Cardiac fibroblast (primary cell): ENCODE measurements at places on chromosomes 4 and X.

DNA sequence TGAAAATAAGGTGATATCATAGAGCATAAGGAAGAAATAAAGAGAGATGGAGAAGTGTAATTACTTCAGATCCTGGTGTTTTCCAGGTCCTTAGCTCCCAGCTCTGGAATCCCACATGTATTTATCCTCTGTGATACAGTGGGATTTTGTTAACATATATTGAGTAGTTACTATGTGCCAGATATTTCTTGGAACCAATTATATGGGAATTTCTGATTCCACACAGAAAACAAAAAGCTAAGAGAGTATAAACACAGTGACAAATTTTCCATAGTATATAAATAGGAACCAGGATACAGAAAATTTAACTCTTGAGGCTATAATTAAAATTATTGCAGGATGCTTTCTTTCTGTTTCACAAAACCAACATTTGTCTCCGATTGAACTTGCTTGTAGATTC is 1067.5 kb downstream of the PCDH7 start:
- DNase-seq: no peak

GRCh38 chrX:63656871-63657580 is 128.0 kb downstream of the ARHGEF9 start:
- DNase-seq: peak; percentile 70

DNA sequence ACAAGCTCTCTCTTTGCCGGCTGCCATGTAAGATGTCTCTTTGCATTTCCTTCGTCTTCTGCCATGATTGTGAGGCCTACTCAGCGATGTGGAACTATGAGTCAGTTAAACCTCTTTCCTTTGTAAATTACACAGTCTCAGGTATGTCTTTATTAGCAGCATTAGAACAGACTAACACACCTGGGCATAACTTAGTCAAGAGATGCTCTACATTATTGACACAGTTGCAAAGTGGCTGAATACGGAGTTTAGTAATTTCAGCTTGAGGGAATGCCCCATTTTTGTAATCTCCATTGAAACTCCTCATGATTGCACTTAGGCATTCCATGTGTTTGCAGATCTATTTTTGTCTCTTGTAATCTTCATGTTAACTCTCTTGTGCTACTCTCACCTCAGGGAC is 299.5 kb upstream of the HAND2 start:
- DNase-seq: no peak

- peak; percentile 88 for DNase-seq
Measured at GRCh38 chr4:74671080-74671698, 123.1 kb downstream of the BTC start.

GRCh38 chrX:2872671-2873277 is 44.0 kb downstream of the GYG2 start:
- DNase-seq: no peak

GRCh38 chr4:175034986-175035705 is 117.0 kb downstream of the ADAM29 start:
- no peak for DNase-seq

- no peak for DNase-seq
Measured at GRCh38 chr4:114494246-114494803, 104.3 kb upstream of the UGT8 start.

- DNase-seq: peak; percentile 46
Measured at GRCh38 chr4:102809190-102809589, 18.2 kb downstream of the UBE2D3 start.

DNA sequence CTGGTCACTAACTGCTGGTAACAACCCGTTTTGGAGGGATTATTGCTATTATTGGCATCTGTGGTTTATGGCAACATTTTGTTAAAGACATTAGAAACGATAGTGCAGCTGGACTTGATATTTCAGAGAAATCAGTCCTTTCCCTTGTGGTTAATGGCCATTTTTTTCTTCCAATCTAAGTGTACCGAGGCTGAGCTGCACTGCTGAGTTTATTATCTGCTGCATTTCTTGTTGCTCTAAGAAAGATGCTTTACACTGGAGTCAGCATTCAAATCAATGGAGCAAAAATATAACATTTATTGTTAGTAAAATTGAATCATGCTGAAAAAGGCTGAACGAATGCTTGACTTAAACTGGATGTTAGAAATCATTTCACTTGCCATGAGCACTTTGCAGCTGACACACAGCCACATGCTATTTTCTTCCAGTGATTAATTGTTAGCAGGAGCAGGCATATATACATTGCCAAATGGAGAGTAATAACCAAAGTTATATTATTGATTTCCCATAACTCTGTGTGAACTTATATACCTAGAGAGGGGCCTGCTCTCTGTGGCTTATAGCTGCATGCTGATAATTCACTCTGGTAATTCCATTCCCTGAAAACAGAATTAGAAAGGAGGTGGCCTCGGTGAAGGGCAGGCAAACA is 66.5 kb upstream of the TTC29 start:
- DNase-seq: no peak

DNA sequence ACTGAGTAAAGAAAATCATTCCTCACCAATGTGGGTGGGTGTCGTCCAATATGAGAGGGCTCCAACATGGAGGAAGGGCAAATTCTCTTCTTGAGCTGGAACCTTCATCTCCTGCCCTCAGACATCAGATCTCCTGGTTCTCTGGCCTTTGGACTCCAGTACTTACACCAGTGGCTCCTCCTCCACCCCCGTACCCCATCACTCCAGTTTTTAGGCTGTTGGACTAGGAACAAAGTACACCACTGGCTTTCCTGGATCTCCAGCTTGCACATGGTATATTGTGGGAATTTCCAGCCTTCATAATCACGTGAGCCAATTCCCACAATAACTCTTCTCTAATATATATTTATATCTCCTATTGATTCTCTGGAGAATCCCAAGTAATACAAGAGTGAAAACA is 196.9 kb downstream of the PDHA2 start:
- DNase-seq: no peak

- DNase-seq: no peak
Measured at GRCh38 chr4:139933541-139933940, 220.4 kb downstream of the MAML3 start.

- DNase-seq: no peak
Measured at GRCh38 chr4:42843694-42844093, 48.8 kb upstream of the GRXCR1 start.

GRCh38 chr4:188821500-188821899 is 682.3 kb downstream of the TRIML1 start:
- no peak for DNase-seq

DNA sequence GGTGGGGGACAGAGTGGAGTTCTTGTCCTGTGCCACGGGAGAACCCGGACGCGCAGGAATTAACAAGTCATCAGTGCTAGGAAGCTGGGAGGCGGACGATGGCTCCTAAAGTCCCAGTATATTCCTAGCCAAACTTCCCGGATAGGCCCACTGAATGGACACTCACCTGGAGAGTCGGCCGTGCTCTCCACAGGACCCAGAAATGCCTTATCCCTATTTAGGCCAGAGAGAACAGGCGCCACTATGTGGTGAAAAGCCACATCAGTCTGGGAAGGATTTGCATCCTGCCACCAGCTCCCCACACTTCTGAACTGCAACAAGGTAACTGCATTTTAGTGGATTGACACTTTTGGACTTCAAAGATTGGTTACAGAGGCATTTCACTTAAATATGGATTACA is 1.1 kb downstream of the CFAP299 start:
- peak; percentile 45 for DNase-seq

DNA sequence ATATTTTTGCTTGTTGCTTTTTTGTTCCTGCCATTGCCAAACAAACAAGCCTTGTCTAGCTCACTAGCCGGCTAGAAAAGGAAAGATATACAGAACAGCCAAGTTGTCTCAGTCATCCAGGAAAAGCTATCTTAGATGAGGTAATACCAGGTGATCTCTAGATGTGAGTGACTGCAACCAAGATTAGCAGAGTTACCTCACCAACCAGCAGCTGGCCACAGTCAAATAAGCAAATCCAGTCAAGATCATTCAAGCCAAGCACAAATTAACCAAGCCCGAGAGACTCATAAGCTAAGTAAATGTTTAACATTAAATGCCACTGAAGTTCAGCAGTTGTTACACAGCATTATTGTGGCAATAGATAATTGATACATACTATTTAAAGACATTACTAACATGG is 108.6 kb downstream of the CENPC start:
- no peak for DNase-seq

GRCh38 chr4:118723369-118723768 is 38.2 kb downstream of the METTL14 start:
- DNase-seq: no peak

- DNase-seq: peak; percentile 52
Measured at GRCh38 chr4:182478475-182478874, 235.3 kb downstream of the TENM3 start.

DNA sequence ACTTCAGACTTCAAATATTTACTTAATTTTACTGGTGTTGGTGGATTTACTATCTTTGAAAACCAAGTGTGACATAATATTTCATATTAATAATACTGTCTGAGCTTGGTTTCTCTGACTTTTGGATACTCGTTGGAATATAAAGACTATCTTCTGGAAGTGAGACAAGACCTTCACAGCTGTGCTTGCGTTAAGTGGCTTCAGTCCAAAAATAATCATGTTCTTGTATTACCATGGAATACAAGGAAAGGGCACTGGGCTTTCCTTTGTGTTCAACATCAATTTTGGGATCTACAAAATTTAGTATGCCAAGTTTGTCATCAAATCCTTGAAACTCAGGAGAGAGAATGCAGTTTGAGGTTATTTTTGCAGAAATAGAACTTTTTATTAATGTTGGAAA is 712.4 kb upstream of the LCORL start:
- no peak for DNase-seq

GRCh38 chrX:147781844-147782243 is 129.9 kb upstream of the FMR1 start:
- no peak for DNase-seq

- no peak for DNase-seq
Measured at GRCh38 chr4:16384576-16384975, 158.3 kb upstream of the TAPT1 start.

DNA sequence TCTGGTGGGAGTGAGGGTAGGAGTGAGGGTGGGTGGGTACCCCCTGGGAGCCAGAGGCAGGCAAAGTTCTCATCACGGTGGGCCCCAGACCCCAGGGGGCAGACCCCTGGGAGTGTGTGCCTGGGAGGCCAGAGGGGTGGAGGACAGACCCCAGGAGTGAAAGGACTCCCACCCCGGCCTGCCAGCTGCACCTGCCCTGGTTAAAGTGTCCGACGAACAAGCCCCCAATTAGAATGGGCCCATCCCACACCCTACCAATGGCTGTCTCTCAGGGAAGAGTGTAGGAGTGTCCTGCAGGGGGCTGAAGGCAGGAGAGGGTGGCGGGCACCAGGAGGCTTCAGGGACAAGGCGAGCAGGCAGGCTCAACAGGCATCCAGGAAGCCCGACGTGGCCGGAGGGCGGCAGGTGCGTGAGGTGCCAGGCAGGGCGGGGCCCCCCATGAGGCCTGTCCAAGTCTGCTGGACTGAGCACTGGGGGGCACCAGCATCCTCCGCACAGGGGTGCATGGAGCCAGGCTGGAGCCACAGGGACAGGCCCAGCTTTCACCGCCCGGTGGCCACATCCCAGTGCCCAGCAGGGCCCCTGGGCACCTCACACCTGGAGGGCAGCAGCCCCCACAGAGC is 8.7 kb downstream of the PDE6B start:
- no peak for DNase-seq

- no peak for DNase-seq
Measured at GRCh38 chrX:46310815-46311497, 234.3 kb downstream of the ZNF674 start.

DNA sequence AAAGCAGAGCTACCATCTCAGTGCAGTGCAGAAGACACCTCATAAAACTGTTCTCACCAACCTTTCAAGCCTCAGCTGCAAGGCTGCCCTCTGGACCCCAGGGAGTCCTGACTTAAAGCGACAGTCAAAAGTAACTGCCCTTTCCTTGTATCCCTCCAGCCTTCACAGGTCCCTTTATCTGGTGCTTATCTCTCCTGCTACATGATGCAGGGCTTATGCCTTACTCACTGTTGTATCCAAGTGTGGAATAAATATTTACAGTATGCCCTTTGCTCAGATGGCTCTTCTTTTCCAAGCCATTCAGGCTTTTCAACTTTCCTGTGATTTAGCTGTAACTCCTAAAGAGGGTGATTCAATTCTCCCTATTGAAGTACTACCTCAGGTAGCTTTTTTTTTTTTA is 92.6 kb downstream of the KDR start:
- DNase-seq: peak; percentile 31

DNA sequence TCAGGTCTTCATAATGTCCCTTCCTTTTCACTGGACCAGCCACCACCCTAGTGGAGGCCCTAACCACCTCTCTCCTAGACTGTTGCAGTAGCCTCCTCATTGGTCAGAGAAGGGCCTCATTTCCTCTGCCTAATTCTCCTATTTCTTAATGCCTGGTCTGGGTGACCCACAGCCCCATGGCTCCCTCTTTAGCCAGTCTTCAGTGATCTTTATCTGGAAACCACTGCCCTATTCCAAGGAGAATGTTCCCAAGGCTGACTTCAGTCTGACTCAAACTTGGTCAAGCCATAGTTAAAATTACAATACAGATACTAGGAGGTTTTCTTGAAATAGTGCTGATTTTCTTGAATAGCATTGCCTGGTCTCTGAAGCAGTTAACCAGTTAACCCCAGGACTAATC is 53.6 kb upstream of the PRPS1 start:
- no peak for DNase-seq

GRCh38 chr4:135192751-135193535 is 991.4 kb upstream of the PABPC4L start:
- DNase-seq: no peak

DNA sequence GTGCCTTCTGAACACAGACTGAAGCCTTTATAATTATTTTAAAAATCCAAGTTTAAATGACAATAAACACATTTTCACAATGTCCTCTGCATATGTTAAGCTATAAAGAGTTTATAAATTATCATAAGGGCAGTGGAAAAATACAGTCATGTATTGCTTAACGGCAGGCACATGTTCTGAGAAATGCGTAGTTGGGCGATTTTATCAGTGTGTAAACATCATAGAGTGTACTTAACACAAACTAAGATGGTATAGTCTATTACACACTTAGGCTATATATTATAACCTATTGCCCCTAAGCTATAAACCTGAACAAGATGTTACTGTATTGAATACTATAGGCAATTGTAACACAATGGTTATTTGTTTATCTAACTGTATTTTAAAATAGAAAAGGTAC is 254.7 kb downstream of the GABRG1 start:
- no peak for DNase-seq

GRCh38 chr4:66564901-66565651 is 894.8 kb upstream of the EPHA5 start:
- peak; percentile 94 for DNase-seq

DNA sequence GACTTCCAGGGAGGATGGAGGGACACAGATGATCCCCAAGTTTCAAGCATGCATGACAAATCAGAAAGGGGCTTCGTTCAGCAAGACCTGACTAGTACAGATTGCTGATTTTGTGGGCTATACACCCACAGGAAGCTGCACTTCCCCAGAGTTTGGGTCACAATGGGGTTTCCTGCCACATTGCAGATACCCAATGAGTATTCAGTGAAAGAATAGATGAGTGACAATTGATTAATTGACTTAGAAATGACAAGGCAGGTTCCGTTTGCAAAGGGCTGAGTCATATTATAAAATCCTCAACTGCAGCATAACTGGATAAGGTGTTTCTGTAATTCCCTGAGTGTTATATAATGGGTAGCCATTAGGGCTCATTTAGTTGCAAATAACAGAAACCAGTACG is 146.6 kb upstream of the TBL1X start:
- no peak for DNase-seq
